Activated naive CD4-positive, alpha-beta T cell treated with anti-CD3 and anti-CD28 coated beads, Interleukin-2, amount 10 ng/mL, durations not matched to agents 5 hours and 36 hours (primary cell): ENCODE measurements at places on chromosomes 7 and 10. TPM values are rescaled to one million over a fixed set of nuclear protein-coding genes. Genes with fewer than 3 reads are reported as not detected.

Gene MCM10
- 35.8 TPM for total RNA-seq

Gene MSS51
- 2.9 TPM for total RNA-seq

Gene CLCN1
- not detected for total RNA-seq

Gene LIPF
- not detected for total RNA-seq

Gene AKR1C2
- not detected for total RNA-seq

Gene AKR1C4
- total RNA-seq: not detected

Gene CRTAC1
- not detected for total RNA-seq

Gene AASS
- total RNA-seq: 0.48 TPM

Gene TBC1D12
- total RNA-seq: 0.10 TPM

Gene GHRHR
- not detected for total RNA-seq

Gene SFRP5
- total RNA-seq: not detected

Gene TMED4
- total RNA-seq: 70.7 TPM

Gene SORCS3
- total RNA-seq: 0.07 TPM

Gene TMEM273
- 20.3 TPM for total RNA-seq

Gene GNG11
- total RNA-seq: not detected

Gene SPDYE2B
- not detected for total RNA-seq

Gene ASZ1
- total RNA-seq: not detected

Gene AKR1B1
- total RNA-seq: 93.8 TPM

Gene FAM25G
- not detected for total RNA-seq

Gene RHBDD2
- 25.0 TPM for total RNA-seq

Gene INHBA
- 0.25 TPM for total RNA-seq

Gene FAM200A
- 5.2 TPM for total RNA-seq

Gene BMPER
- total RNA-seq: not detected

Gene SFMBT2
- 32.1 TPM for total RNA-seq

Gene TAS2R4
- 1.1 TPM for total RNA-seq

Gene VWDE
- total RNA-seq: 2.5 TPM

Gene SPDYE1
- total RNA-seq: not detected

Gene NPC1L1
- not detected for total RNA-seq

Gene GOLGA7B
- total RNA-seq: 13.9 TPM

Gene MEOX2
- not detected for total RNA-seq

Gene ELFN1
- not detected for total RNA-seq
